ENCODE measurements at places on chromosomes 16 and 17. TPM values are rescaled to one million over a fixed set of nuclear protein-coding genes. Genes with fewer than 3 reads are reported as not detected.

Gene KCNH6
- total RNA-seq, result not detected

Gene RDM1
- 1.0 TPM for total RNA-seq

Gene SDR42E2
- total RNA-seq, result not detected

Gene FOXN1
- total RNA-seq, result 0.04 TPM

Gene LRRC37A3
- total RNA-seq, result 3.0 TPM

Data from hair follicular keratinocyte (primary cell).